Mesendoderm (in vitro differentiated cells): ENCODE measurements at places on chromosomes 12 and 14.

GRCh38 chr14:101193845-101194372 is 290.4 kb upstream of the RTL1 start:
- no peak for DNase-seq

GRCh38 chr12:104133866-104134265 is 4.1 kb downstream of the NFYB start:
- DNase-seq = no peak

DNA sequence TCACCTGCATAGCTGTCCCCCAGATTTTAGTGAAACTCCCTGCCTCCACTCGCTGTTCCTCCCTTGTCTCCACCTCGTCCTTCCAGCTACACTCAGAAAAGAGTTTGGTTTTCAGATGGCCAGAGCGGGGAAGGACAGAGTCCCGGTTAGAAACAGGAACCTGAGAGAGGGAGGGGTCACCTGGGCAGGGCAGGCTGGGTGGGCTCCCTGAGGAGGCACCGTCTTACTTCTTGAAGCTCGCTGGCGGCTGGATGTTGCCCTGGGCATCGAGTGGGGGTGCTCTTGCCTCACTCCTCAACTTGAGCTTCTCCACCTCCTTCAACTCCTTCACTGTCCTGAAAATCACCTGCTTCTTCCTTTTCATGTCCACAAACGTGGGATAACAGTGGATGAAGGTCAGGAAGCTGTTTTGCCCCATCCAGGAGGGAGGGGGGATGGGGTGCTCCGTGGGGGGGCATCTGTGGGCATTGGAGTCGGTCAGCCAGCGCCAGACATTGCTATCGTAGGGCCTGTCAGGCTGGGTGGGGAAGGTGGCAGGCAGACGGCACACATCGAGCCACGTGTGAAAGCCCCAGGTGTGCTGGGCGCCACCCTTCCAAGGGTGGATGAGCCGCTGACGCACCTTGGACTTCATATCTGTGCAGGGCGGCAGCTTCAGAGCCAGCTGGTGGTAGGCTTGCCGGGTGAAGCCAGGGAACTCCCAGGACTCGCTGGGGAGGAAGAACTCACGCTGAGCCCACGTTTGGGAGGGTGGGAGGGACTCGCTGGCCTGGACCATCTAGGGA is 2.0 kb downstream of the TEX52 start:
- no peak for DNase-seq

- DNase-seq = no peak
Measured at GRCh38 chr14:67461341-67461985, 27.1 kb downstream of the TMEM229B start.

- DNase-seq = no peak
Measured at GRCh38 chr12:26891704-26892103, 46.1 kb downstream of the INTS13 start.

GRCh38 chr12:120076651-120077050 is 39.9 kb downstream of the RAB35 start:
- no peak for DNase-seq

DNA sequence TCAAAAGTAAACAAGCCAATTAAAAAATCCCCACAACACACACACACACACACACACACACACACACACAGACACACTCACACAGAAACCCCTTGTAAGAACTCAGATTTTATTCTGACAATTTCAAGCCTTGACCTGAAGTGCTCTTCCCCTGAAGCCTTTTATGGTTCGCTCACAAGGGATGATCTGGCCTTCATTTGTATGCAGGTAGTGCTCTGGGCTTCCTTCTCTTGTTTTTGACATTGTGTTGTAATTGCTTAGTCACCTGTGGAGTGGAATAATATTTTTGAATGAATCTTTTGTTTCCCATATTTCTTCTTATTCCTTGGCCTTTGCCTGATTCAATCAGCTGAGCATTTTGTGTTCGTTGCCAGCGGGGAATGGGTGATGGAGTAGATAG is 83.3 kb upstream of the CSRP2 start:
- no peak for DNase-seq

DNA sequence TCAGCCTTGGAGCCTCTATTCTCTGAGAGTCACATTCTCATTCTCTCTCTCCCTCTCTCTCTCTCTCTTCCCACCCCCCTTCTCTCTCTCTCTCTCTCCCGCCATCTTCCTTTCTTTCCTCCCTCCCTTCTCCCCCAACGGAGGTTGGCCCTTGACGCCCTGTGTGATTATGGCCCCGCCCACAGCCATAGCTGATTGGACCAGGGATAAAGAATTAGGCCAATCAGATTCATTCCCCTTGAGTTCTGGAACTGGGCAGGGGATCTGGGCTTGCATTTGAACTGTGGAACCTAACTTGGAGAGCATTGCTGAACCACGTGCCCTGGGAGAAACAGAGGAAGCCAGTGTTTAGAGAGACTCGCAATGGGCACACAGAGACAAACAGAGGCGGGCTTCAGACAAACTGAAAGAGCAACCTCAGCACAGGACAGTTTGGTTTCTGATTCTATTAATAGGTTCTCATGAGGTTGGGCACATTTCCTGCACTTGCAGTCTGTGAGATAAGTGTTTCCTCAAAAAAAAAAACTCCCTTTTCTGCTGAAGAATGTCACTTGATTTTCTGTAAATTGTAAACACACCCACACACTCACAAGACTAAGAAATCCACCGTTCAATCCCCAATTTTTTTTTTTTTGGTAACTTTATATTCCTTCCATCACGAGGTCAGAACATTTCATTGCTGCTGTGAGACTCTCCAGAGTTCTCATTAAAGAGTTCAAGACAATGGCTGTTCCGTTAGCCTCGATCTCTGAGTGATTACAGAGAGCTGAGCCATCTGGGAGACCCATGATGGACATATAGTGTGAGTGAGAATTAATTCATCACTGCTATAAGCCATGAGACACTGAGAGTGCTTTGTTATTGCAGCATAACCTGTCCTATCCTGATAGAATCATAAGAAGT is 3.5 kb upstream of the P2RX7 start:
- DNase-seq = peak; percentile 50

- DNase-seq = no peak
Measured at GRCh38 chr12:81159856-81160255, 82.0 kb downstream of the ACSS3 start.

GRCh38 chr12:6943389-6943721 is 261 bp upstream of the RNU7-1 start:
- peak; percentile 98 for DNase-seq

DNA sequence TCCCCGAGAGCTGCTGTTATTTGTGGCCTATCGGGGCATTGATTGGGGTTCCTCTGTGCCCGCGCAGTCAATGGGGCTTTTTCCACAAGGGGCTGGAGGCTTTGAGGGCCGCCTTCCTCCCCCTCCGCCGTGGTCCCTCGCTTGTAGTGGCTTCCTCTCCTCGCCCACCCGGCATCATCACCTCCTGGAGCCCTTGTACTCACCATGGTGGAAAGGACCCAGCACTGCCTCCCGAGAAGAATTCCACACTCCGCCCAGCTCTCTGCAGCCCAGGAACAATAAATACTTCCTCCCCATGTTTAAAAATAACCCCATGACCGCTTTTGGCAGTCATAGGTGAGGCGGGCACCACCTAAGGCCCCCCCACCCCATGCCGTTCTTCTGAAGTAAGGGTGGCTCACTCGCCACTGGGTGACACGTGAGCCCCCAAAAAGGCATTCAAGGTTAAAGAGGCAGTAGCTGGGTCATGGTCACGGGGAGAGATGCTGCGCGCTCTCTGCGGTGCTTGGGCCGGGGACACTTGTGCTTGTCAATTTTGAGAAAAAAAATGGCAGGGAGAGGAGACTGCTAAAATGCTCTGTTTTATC is at the start of gene MYL2:
Gene MYL2 (minus strand): TSS at position 256 of the 587 bp plus-strand sequence. CDS start 50 bp downstream, at position 206.
- no peak for DNase-seq

DNA sequence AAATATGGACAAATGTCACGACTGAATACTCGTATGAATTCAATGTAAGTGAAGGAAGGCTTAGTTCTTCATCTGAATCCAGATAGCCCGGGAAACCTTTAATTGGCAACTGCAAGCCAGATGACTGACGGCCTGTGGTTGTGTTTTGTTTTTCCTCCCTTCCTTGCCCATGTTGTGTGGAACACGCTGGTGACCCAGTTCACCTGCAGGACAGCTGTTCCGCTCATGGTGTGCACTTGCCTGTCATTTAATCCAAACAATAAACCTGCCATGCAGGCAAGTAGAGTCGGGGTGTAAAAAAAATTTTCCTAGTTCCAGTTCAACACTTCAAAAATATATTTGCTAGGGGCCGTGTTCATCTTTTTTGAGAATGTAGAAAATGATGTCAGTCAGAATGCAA is 88.0 kb downstream of the TMEM132D start:
- no peak for DNase-seq

DNA sequence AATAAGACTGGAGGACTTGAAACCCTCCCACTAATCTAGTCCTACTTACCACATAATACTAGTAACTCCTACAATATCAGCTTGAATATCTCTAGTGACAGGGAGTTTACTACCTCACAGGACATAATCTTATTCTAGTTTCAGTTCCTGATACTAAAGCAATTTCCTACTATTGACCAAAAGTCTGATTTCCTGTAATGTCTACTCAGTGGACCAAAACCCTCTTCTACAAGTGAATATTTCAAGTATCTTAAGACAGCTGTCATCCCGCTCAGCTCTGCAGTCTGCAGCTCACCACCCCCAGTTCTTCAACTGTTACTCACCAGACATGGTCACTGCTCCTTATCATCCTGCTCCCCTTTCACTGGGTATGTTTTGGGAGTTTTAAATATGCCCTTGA is 70.8 kb upstream of the TMCC3 start:
- no peak for DNase-seq

- DNase-seq = no peak
Measured at GRCh38 chr14:99036611-99037293, 235.2 kb downstream of the BCL11B start.

- DNase-seq = no peak
Measured at GRCh38 chr12:115752156-115752555, 525.3 kb downstream of the MED13L start.

DNA sequence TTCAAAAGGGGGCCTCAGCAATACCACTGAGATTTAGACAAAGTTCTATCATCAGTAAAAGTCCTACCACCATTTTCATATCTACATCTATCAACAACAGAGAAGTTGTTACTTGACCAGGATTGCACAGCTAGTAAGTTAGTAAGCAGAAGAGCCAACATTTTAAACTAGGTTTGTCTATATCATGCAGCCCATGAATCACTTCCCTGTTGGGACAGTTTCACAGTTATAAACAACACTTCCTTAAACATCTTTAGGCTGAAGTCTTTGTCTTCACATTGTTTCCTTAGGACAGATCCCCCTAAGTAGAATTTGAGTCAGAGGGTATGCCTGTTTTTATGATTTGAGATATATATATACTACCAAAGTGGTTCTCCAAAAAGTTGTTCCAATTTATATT is 68.5 kb downstream of the DAO start:
- no peak for DNase-seq

DNA sequence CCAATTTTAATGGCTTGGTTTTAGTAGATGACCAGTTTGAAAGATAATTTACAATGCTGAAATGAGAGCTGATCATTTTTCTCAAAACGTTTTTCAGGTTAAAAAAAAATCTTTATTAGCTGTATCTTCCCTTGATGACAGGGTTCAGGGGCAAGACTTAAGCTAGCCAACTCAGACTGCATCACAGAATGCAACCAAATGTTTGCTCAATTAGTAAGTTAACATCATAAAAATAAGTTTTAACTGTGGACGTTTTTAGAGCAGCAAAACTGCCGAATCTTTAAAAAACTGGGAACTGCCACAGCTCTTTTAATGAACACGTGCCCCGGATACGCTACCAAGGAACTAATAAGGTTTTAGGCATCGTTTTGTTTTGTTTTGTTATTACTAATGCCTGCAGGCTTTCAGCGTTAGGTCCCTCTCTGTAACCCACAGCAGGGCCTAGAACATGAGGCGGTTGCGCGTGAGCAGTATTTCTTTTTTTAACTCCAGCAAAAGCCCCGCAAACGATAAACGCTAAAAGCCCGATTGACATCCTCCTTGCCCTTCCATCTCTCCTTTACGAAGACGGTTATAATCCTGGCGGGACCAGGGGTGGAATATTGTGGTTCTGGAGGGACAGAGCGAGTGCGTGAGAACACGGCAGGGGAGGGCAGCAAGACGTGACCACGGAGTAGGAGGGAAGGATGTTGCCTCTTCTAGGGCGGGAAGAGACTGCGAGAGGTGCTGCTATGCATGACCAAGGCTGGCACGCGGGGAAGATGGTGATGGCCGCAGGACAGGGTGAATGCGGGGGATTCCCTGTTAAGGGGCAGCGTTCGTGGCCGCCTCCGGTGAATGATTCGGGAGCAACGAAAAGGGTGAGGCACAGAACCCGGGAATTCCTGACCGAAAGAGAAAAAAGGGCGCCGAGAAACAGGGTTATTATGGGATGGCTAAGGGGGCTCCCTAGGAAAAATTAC is 652 bp downstream of the SUPT16H start:
- peak; percentile 66 for DNase-seq

- DNase-seq = no peak
Measured at GRCh38 chr12:53185582-53186153, 4.9 kb upstream of the CSAD start.

GRCh38 chr12:29159661-29160060 is 10.6 kb downstream of the FAR2 start:
- DNase-seq = no peak

DNA sequence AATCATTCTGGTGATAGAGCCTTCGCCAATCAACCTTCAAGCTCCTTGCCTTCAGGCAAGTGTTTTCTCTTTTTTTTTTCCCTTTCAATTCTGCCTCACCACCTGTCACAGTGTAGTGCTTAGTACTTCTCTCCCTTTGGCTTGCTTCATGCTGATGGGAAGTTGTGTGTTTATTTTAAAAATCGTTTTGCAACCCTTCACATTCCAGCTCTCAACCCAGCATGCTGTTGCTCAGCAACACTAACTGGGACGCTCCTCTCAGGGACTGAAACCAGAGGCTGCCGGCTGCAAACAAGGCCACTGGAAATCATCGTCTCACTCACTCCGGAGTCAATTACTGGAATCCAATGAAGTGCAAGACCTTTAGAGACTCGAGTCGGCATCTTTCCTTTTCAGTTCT is 342.7 kb downstream of the PRKD1 start:
- peak; percentile 59 for DNase-seq

GRCh38 chr12:27651201-27651600 is 45.0 kb upstream of the REP15 start:
- DNase-seq = no peak

- no peak for DNase-seq
Measured at GRCh38 chr14:104085889-104086201, 345 bp downstream of the ASPG start.

GRCh38 chr12:104317538-104318210 is 14.1 kb downstream of the EID3 start:
- DNase-seq = no peak
